Left renal cortex interstitium (tissue), 4 donors: ENCODE measurements at places on chromosomes 2 and 18.

GRCh38 chr18:25831301-25831701, 259.1 kb downstream of the SS18 start:
- no peak for DNase-seq

DNA sequence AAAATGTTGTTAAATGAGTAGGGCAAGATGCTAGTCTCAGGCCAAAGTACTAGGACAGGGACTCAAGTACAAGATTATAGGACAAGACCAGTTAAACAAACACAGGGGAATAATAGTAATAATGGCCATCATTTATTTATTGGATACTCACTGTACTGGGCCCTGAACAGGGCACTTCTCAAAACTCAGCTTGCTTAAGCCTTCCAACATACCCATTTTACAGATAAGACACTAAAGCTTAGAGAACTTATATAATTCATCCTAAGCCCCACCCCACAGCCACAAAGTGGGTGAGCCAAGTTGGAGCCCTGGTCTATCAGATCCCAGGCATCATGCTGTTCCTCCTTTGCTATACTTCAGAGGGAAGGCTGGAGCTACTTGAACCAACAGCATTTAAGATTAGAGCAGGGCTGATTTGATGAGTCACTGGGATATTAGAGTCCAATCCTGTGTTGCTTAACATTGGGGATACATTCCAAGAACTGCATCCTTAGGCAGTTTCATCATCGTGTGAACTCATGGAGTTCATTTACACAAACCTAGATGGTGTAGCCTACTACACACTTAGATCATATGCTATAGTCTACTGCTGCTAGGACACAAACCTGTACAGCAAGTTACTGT, 153.6 kb downstream of the MTCL1 start:
- DNase-seq: no peak

DNA sequence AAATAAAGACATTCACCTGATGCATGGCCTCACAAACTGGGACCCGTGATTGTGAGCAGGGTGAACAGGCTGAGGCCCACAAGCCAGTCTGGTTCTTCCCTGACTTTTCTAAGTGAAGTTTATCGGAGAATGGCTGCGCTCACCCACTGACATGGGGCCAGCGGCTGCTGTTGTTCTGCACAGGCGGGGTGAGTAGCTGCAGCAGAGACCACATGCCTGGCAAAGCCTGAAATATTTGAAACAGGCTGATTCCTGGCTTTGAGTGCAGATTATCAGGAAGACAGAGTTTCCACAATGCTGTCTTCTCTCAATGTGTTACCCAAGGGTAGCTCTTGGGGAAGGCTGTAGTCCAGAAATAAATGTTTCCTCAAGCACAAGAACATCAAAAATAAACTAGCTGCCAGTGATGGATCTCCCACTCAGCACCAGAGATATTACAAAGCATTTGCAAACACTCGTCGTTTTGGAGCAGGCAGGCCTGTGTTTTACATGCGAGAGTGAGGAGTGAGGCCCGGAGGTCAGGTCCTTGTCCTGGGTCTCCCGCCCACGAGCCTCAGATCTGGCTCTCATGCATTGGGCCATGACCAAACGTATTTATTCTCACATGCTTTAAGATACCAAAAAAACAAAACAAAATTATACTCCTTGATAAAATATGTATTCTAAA, 647.1 kb downstream of the GALR1 start:
- DNase-seq: no peak

DNA sequence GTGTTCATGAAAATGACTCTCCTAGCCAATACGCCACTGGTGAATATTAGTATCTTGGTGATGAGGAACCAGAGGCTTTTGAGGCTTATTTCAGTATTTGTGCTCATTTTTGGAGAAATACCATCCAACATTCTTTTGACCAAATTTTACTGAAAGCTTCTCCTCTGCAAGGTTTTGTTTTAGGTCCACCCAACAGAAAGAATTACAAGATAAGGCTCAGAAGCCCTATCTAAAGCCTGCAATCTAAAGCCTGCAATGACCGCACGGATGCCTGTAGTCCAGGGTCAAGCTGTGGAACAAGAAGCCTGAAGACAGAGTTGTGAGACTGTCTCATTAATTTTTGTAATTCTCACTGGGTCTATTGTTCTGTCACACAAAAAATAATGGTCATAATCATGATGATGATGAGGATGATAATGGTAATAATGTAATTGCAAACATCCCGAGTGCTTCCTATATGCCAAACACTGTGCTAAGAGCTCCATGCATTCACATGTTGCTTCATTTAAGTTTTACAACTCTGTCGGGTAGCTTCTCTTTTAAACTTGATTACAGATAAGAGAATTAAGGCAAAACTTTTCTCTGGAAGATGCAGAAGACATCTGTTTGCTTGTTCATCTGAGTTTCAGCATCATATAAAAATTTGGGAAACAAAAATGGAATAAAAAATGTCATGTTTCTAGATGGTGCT, 33.2 kb upstream of the NCOA1 start:
- no peak for DNase-seq

- no peak for DNase-seq
Measured at GRCh38 chr2:14815201-14815600, 182.7 kb downstream of the LRATD1 start.

DNA sequence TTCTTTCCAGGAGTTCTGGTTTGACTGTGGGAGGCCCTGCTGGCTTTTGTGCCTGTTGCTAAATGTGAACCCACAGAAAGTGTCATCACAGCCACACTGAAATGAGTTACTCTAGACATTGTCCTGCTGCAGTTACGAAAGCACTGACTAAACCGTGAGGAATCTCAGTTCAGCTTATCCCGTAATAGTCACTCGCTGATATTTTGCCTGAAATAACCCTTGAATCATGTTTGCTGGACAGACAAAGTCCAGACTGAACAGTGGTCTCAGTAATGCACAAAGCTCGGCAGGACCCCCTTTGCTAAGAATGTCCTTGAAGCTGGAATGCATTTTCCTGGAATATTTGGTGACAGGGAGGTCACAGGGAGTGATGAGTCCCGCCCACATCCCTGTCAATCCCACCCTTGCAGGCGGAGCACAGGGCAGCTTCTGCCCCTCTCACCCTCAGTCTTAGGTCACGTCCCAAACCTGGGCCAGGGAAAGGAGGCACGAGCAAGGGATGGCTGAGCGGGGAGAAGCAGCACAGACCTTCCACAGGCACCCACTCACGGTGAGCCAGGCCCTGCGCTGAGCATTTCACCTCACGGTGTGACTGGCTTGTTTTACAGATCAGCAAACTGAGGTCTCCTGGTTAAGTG, 53.4 kb downstream of the ADI1 start:
- no peak for DNase-seq
